ENCODE measurements at places on chromosomes 7 and 10.

DNA sequence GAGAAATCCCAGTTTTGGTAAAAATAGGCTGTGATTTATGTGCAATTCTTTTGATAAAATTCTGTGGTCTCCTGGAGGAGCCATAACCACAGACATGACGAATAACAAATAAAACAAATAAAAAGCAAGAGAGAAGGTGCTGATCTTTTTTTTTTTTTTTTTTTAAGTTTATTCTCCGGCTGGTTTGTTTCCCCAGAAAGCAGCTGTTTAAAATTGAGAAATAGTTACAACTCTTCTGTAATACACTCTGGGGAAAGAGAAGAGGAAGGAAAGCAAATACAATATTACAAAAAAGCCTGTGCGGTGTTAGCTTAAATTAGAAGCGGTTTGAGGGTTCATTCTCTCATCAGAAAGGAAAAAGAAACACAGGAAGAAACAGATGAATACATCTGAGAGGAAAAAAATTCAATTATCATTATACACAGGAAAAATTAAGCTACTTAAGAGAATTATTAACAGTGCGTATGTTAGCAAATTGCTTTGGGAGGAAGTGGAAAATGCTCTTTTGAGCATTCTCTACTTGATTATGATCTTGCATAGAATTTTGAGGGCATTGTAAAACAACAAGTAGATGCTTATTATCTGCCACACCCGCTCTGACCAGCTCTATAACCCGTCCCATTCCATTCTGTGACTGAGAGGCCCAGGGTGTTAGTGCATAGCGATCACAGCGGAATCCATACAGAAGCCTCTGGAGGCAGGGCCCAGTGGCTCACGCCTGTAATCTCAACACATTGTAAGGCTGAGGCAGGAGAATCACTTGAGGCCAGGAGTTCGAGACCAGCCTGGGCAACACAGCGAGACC, 40.6 kb upstream of the WAC start:
- ATAC-seq: no peak

DNA sequence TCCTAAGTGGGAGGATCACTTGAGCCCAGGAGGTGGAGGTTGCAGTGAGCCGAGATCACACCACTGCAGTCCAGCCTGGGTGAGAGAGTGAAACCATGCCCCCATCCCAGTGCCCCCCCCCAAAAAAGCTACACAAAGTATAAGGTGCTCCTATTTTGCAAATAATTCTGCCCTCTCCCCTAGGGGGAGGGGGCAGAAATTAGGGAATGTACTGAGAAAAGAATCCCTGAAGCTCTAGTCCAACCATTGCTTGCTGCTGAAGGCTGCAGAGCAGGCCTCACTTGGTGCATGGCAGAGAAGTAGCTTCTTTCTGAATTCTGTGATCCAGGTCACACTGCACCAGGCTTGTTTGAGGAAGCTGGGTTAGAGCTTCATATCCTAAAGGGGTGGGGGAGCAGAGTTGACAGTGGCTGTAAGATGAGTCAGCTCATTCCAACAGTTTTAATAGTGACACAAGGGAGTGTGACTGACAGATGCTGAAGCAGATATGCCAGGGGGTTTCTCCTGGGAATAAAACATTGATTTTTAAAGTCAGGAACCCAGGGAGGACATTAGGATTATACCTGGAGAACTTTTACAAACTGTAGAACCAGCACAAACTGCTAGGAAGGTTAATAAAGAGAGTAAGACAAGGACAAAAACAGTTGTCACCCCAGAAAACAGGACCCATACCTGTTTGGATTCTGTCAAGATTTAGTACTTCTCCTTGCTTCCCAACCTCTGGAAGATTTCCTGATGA, 32.8 kb upstream of the STRIP2 start:
- peak; percentile 60 for ATAC-seq

- ATAC-seq: peak; percentile 68
These were observed 3.2 kb downstream of the PARP12 start for GRCh38 chr7:140059273-140060242.

DNA sequence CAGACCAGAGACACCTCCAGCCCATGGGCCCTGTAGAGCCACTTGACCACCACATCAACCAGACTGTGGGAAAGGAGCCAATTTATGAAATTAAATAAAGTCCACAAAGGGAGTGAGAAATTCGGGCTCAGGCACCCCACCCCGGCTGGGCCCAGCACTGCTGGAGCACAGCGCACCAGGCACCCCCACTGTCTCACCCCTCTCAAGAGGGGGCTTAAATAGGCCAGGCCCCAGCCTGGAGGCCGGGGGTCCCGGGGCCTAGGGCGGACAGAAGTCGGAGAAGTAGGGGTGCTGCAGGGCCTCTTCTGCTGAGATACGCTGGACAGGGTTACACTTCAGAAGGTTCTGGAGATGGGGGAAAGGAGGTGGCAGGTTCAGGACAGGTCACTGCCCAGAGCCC, 3.9 kb downstream of the CDK5 start:
- ATAC-seq: no peak

DNA sequence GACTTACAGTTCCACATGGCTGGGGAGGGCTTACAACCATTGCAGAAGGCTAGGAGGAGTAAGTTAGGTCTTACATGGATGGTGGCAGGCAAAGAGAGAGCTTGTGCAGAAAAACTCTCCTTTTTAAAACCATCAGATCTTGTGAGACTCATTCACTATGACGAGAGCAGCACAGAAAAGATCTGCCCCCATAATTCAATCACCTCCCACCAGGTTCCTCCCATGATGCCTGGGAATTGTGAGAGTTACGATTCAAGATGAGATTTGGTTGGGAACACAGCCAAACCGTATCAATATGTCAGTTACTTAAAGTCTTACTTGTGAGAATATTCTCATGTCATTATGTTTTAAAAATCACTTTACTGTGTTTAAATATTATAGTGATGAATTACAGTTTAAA, 481.9 kb downstream of the ARL4A start:
- no peak for ATAC-seq

- peak; percentile 13 for ATAC-seq
These were observed 29.7 kb downstream of the UNC5B start for GRCh38 chr10:71241830-71242621.

DNA sequence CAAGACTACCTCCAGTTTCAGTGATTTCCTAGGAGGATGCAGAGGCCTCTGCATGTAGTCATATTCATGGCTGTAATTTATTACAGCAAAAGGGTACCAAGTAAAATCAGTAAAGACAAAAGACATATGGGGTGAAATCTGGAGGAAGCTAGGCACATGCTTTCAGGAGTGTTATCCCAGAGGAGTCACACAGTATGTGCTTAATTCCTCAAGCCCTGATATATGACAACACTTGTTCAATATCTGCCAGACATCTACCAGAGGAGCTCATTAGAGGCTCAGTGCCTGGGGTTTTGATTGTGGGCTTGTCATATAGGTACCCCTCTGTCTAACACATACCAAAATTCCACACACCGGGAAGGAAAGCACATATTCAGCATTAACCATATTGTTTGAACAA, 283.8 kb downstream of the CXCL12 start:
- no peak for ATAC-seq

DNA sequence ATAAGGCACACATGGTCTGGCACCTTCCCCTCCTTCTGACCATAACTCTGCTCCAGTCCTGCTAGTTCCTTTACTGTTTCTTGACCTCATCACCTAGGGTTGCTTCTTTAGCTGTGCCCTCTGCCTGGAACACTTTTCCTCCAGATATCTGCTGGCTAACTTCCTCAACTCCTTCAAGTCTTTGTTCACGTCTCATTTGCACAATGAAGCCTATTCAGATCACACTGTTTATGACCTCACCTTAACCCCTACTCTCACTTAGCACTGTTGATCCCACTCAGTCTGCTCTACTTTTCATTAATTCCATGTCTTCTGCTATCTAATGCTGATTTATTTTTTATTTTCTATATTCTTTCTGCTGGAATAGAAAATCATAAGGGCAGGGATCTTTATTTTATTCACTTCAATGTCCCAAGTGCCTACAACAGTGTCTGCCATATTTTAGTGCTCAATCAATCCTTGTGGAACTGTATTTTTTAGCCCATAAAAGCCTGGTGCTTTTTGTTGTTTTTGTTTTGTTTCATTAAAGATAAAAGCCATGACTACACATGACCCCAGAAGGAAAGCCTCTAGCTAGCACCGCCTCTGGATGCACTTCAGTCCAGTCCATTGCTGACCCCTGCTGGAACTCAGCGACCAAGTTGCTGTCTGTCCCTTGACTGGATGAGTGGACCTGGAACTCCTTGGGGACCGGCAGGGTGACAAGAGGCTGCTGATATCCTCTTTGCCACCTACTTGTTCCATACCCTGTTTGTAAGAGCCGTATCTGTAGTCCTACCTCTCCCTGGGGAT, 12.3 kb downstream of the KLF14 start:
- peak; percentile 100 for ATAC-seq

GRCh38 chr10:10821926-10822325, 195.7 kb upstream of the CELF2 start:
- no peak for ATAC-seq

GRCh38 chr10:92031580-92031979, 108.0 kb downstream of the BTAF1 start:
- no peak for ATAC-seq

- ATAC-seq: peak; percentile 82
These were observed 21.8 kb downstream of the RPA3 start for GRCh38 chr7:7696458-7697119.

GRCh38 chr10:52483587-52483986, 169.5 kb downstream of the DKK1 start:
- no peak for ATAC-seq

GRCh38 chr7:47683485-47683898, 101.6 kb upstream of the TNS3 start:
- ATAC-seq: no peak
